RWPE2 (cell line): ENCODE measurements at places on chromosomes 11 and 22.

GRCh38 chr11:104570078-104570701 is 328.1 kb downstream of the CASP12 start:
- no peak for DNase-seq

DNA sequence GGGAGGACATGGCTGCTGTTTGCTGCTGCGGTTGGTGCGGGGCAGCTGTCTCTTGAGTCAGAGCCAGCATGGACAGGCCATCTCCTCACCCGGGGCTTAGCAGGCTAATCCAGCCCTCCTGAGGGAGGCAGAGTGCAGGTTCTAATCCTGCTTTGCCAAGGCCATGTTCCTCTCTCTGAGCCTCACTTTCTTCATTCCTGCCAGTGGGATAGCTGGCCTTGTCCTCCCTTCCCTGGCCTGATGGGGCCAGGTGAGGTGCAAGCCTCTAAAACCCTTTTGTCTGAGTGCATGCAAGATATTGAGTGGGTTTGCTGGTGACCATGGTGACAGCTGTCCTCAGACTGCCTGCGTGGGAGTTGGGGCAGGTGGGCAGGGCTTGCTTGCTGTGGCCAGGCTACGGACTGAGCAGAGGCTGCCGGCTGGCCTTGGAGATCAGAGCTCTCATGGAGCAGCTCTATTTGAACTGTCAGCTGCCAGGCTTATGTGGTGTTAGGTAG is 3.6 kb downstream of the USP35 start:
- peak; percentile 20 for DNase-seq

DNA sequence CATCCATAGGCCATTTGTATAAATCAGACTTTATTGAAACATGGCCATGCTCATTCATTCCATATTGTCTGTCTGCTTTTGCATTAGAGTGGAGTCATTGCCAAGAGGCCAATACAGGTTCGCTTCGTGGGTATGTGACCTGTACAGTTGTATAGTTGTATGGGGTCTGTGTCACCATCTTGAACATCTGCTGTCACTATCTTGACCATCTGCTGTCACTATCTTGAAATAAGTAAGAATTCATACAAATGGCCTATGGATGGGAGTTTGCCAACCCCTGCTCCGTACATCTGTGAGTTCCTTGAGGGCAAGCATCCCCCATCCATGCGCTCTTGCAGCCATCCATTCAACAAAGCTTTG is 44.4 kb upstream of the ANO1 start:
- no peak for DNase-seq

GRCh38 chr11:44403587-44404273 is 93.8 kb upstream of the ALX4 start:
- no peak for DNase-seq

DNA sequence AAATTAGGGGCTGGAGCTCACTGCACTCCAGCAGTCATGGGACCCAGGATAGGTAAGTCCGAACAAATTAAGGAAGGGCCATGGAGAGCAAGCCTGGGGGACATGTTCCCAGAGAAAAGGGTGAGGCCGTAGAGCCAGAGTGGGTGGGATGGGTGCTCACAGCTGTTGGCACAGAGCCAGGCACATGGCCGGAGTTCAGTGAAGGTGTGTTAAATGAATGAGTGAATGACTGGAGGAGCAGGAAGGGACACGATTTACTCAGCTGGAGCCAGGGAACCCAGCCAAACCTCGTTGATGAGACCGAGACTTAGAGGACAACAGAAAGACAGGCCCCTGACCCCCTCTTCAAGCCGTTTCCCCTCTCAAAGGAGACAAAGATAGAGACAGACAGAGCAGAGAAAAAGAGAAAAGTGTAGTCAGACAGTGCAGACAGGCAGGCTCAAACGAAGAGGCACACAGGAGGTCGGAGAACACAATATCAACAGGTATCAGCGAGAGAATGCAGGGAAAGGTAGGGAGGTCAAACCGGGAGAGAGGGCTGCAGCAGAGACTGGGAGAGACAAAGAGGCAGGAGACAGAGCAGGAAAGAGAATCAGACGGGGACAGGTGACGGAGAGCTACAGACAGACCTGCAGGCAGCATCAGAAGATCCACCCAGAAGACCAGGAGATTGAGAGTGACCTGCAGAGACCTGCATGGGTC is 590 bp downstream of the SLCO2B1 start:
- no peak for DNase-seq

- DNase-seq = no peak
Measured at GRCh38 chr11:100863080-100863581, 176.0 kb downstream of the ARHGAP42 start.

GRCh38 chr11:78476066-78476465 is 58.4 kb upstream of the GAB2 start:
- DNase-seq = no peak

DNA sequence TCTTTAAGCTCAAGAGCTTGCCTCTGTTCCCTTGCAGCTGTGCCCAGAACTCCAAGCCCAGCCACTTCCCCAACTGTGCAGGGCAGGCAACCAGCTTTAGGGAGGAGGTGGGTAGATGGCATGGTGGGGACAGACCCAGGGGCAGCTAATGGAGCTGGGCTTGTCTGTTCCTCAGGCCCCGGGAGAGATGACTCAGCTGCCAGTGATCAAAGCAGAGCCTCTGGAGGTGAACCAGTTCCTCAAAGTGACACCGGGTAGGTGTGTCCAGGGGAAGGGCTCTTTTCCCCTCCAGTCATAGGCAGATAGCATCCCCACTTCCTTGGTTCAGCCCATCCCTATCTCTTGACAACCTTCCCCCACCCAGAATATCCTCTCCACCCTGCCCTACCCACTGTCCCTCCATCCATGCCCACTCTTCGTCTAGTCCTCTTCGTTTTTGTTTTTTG is 32.4 kb downstream of the CREB3L1 start:
- peak; percentile 23 for DNase-seq

- DNase-seq = peak; percentile 31
Measured at GRCh38 chr22:44583061-44583760, 85.2 kb upstream of the RTL6 start.

DNA sequence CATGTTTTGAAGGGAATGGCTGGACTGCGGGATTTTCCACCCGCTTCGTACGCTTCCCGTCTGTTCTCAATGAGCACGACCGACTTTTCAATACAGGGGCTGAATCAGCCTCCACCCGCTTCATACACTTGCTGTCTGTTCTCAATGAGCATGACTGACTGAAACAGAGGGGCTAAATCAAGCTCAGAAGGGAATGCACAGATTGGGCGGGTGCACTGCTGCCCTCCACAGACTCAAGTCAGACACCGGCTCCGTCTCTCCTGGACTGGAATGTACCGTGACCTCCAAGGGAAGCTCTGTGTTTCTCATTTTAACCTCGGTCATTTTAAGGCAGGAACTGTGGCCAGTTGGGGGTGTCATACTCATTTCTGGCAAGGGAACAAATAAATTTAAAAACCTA is 48.5 kb downstream of the BRD1 start:
- no peak for DNase-seq
